ENCODE measurements at places on chromosomes 1 and 21.
A peak's percentile ranks its signal among the peaks of the same experiment; 100 is the strongest.

DNA sequence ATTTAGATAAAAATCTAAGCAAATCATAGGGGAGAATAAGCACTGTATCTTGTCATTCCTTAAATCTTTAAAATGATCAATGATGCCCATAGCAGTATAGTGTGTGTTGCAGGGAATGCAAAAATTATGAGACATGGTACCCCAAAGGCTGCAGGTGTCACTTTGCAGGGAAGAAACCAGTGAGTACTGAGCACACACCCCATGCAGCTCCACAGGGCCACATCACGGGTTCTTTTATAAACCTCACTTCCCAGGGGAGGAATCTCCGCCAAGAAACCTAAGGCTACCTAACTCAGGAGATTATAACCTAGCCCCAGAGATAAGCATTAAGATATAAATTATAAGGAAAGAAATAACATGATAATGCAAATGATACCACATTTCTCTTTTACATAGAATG is 115.6 kb downstream of the APP start:
- no peak for DNase-seq

- peak; percentile 75 for DNase-seq
These were observed 2.9 kb upstream of the CCN1 start for GRCh38 chr1:85577419-85578320.

DNA sequence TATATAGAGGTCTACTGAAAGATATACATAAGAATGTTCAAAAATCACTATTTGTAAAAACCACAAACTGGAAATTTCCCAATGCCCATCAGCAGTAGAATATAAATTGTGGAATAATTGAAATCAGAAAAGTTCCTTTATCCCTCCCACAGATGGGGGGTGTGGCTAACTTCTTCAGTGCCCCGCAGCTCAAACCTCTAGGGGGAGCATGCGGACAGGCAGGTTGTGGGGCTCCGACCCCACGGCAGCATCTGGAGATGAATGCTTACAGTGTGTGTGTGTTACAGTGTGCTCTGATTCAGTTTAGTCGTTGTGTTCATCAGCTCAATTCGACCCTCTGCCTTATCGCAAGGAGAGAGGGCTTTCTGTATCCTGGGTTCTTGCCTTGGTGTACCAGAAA is 262.1 kb upstream of the LRRC7 start:
- no peak for DNase-seq

DNA sequence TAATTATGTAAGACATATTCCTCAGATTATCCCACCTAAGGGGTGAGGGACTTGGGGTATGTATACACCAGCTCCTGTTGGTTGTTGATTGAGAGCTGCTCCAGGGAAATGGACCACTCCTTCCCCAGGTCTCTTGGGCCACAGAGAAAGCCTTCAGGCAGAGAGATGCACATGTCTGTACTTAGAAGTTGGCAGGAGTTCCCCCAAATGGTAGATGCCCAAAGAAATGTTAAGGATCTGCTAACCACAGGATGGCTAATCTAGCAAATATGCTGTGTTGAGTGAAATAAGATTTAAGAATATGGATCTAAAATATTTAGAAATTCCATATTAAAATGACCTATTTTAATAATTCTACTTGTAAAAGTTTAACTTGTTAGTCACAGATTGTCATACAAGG is 100.8 kb upstream of the DNAH14 start:
- DNase-seq: peak; percentile 69

- no peak for DNase-seq
These were observed 3.4 kb downstream of the JUN start for GRCh38 chr1:58780411-58780810.

GRCh38 chr1:201595381-201595780 is 56.5 kb downstream of the NAV1 start:
- DNase-seq: no peak

DNA sequence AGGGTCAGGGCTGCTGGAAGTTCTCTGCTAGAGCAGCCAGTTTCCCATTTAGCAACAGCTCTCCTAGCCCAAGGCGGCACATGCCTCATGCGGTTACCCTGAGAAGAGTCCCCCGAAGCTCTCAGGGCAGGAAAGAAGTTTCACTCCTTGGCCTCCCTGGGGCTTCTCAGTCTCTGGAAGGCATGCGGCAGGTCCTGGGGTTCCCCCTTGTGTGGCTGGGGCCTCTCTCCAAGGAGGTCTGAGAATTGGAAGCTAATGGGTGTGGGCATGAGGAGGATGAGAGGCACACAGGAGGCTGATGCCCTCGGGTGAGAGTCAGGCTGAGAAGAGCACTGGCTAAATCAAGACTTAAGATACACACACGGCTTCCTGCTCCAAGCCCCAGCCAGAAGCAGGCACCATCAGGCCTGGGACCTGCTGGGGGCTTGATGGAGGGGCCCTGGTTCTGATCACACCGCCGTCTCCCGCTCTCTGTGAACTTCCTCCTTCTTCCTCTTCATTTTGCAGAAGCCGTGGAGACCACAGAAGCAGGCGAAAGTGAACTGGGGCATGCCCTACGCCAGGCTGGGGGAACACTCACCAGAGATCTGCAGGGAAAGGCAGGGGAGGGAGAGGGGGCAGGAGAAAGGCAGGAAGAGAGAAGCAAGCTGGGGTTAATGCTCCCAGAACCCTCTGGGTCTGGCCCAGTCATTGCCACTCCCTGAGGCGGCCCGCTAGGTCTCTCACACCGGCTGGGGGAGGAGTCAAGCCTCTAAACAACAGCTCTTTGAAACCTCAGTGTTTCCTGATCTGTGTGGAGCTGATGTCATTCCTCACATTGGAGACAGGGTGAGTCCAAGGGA is 15.1 kb downstream of the BLACAT1 start:
- DNase-seq: no peak

- DNase-seq: no peak
These were observed 245.6 kb downstream of the RRAGC start for GRCh38 chr1:38613996-38614395.

All from GM03348 (cell line).